ENCODE measurements at places on chromosomes 3 and 15.
A peak's percentile ranks its signal among the peaks of the same experiment; 100 is the strongest.

DNA sequence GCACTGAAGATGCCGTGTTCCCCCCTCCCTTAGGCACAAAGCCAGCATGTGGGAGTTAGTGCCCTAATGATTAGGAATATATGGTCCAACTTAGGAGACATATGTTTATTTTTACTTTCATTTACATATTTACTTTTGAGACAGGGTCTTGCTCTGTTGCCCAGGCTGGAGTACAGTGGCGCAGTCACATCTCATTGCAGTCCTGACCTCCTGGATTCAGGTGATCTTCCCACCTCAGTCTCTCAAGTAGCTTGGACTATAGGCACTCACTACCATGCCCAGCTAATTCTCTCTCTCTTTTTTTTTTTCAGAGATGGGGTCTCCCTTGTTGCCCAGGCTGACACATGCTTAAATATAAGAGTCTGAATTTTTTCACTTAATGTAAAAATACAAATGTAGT lies 51.6 kb upstream of the TBC1D23 start:
- no peak for DNase-seq

GRCh38 chr15:71730277-71731144 lies 79.8 kb upstream of the NR2E3 start:
- peak; percentile 65 for DNase-seq

DNA sequence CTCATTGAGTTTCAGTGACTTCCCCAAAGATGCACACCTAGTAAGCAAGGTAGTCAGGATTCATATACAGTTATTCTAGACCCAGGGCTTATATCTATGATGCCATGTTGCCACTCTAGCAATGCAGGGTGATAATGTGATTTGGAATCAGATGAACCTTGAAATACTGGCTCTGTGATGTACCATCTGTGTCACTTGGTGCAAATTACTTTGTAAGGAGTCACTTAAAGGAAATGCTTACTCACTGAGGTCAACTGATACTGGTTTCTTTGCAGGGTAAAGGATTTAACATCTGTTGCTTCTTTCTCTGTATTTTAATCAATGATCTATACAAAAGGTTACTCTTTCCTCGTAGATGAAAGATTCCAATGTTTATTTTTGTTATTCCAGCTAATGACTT lies 10.8 kb downstream of the ASB14 start:
- peak; percentile 59 for DNase-seq

DNA sequence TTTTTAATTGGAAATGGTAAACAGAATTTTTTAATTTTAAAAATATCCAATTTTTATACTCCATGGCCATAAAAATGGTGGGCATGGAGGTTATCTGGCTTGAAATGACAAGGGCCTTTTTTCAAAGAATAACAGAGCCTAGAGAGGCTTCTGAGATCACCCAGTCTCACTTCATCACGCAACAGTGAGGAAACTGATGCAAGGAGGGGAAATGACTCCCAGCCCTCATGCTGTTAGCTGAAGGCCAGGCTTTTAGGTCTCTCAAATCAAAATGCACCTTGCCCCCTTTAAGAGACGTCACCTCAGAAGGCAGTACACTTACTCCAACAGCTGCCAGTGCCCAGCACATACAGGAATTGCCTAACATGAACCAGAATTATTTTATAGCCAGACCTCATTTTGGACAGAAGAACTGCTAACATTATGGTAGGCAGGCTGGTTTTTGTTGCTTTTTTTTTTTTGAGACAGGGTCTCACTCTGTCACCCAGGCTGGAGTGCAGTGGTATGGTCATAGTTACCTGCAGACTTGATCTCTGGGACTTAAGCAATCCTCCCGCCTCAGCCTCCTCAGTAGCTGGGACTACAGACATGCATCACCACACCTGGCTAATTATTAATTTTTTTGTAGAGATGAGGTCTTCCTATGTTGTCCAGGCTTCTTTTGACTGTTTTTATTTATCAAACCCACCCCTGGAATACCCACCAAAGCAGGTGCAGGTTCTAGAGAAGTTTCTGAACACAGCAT lies 9.1 kb downstream of the RAB43 start:
- no peak for DNase-seq
